D341Med (cell line): ENCODE measurements at places on chromosomes 6 and 20.

DNA sequence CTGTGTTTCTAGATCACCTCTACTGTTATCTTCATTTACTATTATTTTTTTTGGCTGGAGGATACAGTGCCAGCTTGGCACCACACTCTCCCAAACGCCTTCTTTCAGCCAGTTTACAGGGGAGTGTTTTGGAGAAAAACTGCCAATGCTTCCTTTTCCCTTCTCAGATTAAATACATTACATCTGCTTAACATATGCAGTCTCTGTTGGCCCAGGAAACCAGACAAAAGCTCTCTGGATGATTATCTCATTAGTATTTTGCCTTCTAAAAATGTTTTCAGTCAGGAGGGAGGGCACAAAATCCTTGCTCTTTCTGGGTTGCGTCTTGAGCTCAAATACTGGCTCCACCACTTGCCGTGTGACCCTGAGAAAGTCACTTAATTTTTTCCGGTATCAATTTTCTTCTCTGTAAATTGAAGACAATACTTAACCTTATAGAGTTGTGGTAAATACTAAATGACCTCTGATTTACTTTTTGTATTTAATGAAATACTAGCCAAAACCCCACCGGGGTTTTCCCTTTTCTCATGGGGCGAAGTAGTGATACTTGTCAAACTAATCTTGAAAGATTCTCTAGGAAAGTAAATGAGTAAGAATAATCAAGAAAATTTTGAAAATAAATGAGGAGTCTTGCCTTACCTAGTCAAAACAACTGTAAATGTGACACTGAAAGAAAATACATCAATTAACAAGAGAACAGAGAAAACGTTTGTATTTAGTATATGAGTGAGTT, 146.2 kb downstream of the MMS22L start:
- no peak for DNase-seq

DNA sequence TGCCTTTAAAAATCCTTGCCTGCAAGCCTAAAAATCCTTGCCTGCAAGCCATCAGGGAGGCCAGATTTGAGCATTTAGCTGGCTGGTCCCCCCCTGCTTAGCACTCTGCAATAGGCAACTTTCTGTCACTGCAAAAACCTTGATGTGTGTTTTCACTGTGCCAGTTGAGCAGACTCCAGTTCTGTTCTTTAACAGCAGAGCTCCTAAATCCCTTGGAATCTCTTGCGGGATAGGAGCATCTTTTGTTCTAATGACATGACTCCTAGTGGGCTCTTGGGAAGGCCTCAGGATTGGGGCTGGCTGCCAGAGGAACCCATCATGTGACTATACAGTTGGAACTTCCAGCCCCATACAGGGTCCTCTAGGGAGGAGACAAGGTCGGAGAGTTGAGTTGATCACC, 50.4 kb downstream of the FAM184A start:
- peak; percentile 22 for DNase-seq

GRCh38 chr6:148831064-148831463, 84.2 kb downstream of the UST start:
- no peak for DNase-seq

GRCh38 chr6:96015518-96016333, at the start of gene FUT9:
Gene FUT9 (plus strand): TSS chr6:96015974. CDS start chr6:96203156, 187,182 bp downstream.
- peak; percentile 78 for DNase-seq

DNA sequence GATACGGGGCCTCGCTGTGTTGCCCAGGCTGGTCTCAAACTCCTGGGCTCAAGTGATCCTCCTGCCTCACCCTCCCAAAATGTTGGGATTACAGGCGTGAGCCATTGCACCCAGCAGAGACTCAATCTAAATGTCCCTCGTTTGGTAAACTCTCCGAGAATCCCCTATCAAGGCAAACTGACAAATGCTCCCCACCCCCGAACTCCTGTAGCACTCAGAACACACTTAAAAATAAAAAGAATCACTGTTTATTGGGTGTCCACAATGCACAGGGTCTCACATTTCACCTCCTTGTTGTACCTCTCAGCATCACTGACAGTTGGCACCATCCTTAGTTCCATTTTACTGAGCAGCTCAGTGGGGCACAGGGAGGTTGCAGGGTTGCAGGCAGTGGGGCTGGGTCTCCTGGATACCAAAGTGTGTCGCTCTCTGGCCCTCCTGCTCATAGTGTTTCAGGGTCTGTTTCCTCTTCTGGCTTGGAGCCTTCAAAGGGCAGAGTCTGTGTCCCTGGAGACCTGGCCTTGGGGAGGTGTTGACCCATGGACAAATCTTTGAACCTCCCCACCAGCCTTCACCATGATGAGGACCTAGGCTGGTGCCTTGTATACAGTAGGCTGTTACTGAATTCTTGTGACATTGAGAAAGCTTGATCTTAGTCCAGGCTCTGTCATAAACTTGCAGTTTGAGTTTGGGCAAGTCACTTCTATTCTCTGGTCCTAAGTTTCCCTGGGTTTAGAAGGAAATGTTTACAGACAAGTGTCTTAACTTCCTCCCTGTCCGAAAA, 8.5 kb upstream of the SRC start:
- DNase-seq = no peak

DNA sequence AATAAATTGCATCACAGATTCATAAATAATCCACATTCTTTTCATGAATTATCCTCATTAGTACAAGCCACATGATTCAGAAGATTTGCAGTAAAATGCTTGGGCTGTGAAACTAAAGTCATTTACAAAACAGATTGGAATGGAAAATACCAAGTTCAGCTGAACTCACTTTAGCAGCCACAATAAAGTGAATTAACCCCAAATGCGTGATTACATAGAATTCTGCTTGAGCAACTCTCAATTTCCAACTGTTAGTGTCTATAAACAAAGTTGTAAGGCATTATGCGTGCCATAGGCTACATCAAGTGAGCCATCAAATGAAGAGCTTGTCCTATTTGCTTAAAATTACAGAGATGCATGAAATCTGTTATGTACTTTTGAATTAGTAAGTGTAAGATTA, 60.4 kb upstream of the GFRAL start:
- no peak for DNase-seq

DNA sequence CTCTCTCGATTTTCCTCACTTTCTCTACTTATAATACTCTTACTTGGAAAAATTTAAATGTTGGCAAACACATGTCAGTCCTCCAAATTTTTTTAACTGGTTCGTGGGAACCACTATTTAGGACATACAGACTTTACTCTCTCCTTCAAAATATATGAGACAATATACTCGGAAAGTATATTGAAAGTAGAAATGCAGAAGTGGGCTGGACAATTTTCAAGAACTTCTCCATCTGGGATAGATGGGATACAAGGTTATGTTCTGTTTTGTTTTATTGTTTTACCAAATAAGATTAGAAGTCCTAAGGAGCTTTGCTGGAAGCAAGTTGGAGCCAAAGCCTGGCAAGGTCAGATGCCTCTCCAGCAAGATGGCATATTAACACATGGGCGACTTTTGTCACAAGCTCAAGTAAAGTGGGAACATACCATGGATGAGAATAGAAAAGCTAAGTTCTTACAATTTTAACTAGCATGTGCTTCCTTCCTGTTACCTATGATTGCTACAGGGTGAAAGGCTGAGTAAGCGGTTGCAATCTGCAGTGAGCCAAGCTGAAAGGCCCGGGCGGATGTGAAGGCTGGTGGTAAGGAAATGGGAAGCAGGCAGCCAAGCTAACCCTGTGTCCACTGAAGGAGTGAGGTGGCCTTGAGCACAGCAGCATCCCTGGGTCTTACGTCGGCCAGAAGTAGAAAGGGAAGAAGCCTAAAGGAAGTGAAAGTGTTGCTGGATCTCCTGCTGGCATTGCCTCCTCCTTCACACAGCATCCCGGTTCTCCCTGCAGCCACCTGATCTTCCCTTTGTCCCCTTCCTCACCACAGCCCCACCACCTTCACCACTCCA, 7.1 kb downstream of the MAP3K5 start:
- DNase-seq = no peak

GRCh38 chr20:38063911-38064530, 30.5 kb downstream of the RPRD1B start:
- no peak for DNase-seq

GRCh38 chr6:155185544-155185943, 78.3 kb upstream of the CLDN20 start:
- peak; percentile 37 for DNase-seq

GRCh38 chr6:134477991-134478635, 160.2 kb upstream of the SGK1 start:
- DNase-seq = no peak

DNA sequence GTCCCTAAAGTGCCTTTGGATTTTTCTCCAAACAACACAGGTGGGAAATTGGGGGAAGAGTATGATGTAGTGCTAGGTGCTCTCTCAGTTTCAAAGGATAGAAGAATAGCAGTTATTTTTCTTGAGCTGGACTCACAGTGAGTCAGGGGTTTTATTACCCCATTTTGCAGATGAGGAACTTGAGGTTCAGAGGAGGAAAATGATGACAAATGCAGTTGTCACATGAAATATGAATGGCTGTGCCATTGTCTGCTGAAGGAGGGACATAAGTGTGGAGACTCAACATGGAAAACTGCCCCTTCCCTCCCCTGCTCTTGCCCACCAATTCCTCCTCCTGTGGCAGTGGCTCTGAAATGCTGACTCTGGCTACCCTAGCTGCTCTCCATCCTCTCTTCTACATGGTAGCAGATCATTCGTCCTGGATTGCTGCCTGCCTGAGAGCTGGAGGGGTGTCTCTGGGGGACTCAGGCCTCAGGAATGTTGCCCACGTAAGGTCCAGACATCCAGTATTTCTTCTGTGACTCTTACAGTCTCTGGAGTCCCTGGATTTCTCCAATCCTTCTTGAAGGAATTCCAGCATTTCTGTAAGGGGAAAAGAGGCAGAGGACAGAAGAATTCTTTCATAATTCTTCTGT, 37.6 kb upstream of the EPB41L1 start:
- DNase-seq = no peak

DNA sequence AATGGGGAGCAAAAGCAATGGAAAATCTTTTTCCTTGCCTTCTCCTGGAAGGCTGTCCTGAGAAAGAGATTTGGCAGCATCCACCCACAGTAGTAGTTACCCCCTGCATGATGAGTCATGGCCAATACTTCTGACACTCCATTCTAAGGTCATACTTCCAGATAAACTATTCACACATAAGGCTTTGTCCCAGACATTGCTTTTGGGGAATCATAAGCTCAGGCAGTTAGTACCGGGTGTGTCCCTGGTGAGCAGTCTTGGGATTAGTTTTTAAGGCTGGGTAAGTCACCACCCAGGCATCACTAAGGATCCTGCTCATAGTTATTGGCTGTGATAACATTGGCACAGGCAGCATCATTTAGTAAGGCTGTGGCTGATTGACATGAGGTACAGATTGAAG, 160.6 kb upstream of the GGTLC1 start:
- no peak for DNase-seq

- DNase-seq = no peak
Measured at GRCh38 chr6:3162067-3162497, 4.7 kb upstream of the TUBB2A start.

DNA sequence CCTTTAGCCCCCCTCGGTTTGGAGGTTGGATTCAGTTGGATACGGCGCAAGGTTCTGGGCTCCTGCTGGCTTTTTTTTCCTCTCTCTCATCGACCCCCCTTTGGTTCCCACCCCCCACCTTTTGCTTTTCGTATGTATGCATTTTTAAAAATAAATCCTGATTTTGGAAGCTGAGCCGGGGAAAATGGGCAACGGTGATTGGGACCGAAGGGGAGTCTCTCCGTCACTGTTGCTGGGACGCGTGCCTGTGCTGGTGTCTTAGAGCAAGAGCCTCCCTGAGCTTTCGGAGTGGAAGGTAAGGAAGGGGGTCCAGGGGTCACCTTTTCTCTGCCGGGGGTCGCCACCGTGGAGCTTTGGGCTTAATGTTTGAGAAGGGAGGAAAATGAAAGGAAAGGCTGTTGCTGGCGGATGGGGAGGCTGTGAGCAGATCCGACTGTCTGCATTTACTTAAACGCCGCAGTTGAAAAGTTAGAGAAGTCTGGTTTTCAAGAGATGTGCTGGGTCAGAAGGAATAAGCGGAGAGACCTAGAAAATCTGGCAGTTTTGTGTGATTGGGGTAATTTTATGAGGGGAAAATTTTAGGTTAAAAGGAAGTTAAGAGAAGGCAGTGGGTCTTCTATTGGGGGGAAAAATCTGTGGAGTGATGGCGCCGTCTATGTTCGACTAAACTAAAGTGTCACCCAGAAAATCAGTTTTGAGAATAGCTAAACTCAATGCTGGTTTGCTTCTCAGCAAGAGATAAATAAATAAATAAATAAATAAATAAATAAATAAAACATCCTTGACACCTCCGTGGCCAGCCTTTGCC, 828 bp downstream of the ADGRB3 start:
- peak; percentile 53 for DNase-seq

DNA sequence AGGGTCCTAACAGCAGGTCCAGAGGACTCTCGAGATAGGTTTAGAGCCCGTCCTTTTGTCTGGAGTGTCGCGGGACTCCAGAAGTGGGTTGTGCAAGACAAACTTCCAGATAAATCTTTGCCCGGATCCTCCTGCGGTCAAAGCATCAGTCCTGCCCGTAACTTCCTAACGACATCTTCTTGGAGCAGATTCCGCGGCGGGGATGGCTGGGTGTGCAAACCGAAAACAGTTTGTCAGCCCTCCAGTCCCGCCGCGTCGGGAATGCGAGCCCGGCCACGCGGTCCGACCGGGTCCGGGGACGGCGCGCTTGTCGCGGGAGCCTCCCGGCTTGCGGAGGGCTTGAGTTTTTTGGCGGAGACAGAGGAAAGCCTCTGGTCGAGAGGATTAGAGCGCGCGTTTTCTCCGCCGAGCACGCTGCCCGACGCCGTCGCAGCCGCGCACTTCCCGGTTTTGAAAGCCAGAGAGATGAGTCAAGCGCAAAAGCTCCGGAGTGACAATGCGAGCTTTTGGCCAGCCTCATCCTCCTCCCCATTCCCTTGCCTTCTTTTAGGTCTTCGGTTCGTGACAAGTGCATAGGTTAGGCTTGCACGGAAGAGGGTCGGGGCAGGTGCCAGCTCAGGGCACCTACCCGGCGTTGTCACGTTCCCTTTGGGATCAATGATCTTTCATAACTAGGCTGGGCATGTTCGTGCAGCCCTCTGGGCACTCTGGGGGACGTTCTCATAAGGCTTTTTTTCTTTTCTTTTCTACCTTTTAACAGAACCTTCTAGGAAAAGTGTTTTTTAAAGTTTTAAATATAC, 91.3 kb upstream of the PRDM1 start:
- DNase-seq = peak; percentile 76

- DNase-seq = no peak
Measured at GRCh38 chr6:82015043-82015442, 232.5 kb downstream of the IBTK start.

DNA sequence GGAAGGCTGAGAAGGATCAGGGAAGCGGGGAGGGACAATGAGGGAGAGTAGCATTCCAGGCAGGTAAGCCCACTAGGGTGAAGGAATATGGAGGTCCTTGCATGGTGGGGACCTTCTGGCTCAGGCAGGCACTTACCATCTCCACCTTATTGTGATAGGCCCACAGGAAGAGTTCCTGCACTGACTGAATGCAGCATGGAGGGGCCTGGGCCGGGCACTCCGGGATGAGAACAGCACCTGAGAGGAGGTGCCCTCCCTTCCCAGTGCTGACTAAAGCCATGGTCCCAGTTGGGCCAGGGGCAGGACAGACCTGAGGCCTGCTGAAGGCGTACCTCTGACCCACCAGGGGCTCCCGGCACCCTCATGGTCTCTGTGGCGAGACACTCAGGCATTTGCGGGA, 392.7 kb downstream of the CDC5L start:
- no peak for DNase-seq

- DNase-seq = no peak
Measured at GRCh38 chr6:109373762-109374161, 8.5 kb downstream of the CD164 start.

- no peak for DNase-seq
Measured at GRCh38 chr6:40387871-40388264, 199.3 kb downstream of the LRFN2 start.
